ENCODE measurements at places on chromosomes 2 and 18.

DNA sequence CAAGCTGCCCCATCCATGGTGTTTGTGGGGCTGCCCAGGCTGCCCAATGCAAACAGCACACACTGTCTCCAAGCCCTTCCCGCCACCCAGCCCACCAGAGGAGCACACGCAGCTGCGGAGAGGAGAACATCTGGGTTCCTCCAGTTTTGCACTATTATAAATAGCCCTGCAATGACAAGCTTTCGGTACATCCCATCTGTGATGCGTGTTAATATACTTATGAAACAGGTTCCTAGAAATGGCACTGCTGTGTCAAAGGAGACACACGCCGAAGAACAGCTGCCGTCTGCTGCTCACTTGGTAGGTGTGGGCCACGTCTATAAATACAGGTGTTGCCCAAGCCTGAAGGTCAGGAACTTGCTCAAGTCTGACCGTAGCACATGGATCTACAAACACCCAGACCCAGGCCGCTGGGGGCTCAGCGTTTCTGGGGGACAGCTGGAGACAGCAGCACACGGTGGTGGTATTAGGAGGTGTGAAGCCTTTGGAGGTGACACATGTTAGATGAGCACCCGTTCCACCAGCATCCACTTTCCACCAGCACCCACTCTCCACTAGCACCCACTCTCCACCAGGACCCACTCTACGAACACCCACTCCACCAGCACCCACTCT is 34.3 kb downstream of the PXDN start:
- DNase-seq: no peak

GRCh38 chr2:37068686-37069085 is 15.5 kb downstream of the HEATR5B start:
- no peak for DNase-seq

- no peak for DNase-seq
Measured at GRCh38 chr2:73075477-73076373, 4.2 kb upstream of the SFXN5 start.

- peak; percentile 42 for DNase-seq
Measured at GRCh38 chr18:59249199-59249774, 24.0 kb downstream of the RAX start.

- DNase-seq: no peak
Measured at GRCh38 chr2:229098801-229099200, 172.3 kb downstream of the PID1 start.

DNA sequence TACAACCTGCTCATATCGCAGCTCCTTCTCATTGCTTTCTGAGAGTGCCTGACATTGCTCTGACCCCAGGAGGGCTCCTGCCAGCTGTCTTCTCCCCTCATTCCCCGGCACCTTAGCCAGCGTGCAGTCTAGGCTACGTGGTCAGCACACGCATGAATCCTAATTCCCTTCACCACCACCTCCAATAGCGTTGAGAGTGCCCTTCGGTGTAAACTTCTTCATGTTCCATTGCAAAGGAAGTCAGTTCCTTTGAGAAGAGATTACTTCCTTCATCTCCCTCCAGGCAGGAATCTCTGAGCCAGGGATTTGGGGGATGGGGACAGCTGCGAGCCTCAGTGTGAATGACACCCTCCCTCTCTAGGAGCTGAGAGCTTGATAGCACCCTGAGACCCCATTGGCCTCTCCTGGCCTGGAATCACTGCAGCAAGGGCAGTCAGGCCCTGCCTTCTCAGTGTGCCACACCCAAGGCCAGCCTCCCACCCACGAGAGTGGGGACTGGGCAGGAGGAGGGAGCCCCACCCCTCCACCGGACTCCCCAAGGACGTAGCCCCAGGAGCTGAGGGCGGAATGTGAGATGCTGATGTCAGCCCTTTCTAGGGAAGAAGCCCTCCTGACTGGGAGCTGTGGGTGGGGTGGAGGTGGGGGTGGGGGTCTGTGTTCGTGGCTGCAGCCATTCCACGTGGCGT is 53.4 kb downstream of the SLC66A2 start:
- DNase-seq: no peak

DNA sequence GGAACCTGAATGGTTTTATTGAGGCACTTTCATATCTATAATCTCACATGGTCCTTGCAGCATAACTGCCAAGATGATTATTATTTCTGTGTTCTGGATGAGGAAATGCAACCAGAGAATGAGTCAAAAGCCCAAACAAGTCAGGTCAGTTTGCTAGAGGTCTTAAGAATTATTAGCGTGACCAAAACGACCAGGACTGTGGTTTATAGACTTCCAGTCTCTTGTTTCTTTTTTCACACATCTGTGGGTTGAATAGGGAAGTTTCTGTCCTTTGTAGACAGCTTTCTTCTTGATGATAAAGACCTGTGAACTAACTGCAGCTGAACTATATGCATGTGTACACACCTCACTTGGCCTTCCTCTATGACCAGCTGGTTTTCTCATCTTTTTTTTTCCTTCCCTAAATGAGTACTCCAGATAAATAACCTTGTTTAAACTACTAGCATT is 13.9 kb downstream of the ADAM23 start:
- DNase-seq: no peak

- no peak for DNase-seq
Measured at GRCh38 chr2:128371648-128372345, 53.1 kb upstream of the HS6ST1 start.

- peak; percentile 78 for DNase-seq
Measured at GRCh38 chr2:237421542-237422116, 7.7 kb upstream of the COL6A3 start.

- DNase-seq: no peak
Measured at GRCh38 chr2:236576087-236576486, 6.5 kb downstream of the ACKR3 start.

DNA sequence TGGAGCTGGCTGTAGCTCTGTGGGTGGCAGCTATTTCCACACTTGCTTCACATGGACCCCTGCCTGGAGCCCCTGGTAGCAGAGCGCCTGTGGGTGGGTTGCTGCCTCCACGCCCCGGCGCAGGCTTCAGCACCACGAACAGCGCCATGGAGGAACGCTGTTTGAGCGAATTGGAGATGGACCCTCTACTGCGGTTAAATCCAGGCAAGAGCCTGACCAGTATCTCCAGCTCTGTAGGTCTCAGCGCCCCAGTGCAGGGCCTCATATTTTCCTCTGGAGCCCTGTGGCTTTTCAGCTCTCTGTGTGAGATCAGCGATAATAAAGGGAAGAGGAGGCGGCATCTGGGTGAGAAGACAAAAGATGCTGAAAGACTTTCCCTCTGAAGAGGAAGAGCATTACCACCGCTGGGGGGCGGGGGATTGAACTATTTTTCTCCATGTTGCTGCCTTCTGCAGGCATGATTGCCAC is 12.0 kb downstream of the ONECUT2 start:
- no peak for DNase-seq

GRCh38 chr2:61214171-61214570 is 52.2 kb downstream of the C2orf74 start:
- DNase-seq: no peak

DNA sequence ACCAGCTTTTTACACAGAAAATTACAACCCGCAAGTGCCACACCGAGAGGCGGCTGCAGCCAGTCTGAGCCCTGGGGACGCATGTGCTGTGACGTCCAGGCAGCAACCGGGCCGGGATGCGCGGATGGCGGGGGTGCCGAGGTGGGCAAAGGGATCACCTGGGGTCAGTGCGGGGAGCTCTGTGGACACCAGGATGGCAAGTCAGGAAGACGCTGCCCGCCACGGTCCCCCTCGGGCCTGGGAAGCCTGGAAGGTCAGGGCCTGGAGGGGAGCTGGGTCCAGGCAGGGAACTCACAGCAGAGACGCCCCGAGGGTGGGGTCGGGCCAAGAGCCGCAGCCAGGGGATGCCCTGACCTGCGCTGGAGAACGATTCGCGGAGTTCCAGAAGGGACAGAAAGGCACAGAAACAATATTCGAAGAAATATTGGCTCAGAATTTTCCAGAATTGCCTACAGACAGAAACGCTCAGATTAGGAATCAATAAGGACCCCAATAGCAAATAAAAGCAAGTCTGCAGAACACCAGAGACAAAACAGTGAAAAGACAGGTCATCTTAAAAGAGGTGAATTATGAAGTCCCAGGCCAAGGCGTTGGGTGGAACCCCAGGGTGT is 11.7 kb upstream of the KIF1A start:
- DNase-seq: no peak

DNA sequence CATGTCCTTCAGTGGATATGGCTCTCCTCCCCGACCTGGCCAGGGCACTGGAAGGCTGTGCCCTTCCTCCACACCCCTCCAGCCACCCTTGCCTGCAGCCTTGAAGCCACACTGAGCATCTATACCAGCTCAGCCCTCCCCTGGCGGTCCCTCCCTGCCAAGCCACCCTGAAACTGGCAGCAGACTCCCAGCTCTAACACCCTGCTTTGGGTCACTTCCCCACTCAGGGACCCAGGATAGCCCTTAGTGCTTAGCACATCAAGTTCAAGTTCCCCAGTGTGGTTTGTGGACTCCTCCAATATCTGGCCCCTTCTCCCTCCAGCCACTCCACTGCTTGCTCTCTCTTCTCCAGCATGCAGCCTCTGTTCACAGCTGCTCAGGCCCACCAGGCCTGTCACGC is 89.4 kb downstream of the TNS1 start:
- DNase-seq: no peak

GRCh38 chr2:150403457-150403856 is 84.0 kb downstream of the RND3 start:
- peak; percentile 5 for DNase-seq

- no peak for DNase-seq
Measured at GRCh38 chr18:78652001-78652545, 327.5 kb upstream of the SALL3 start.

DNA sequence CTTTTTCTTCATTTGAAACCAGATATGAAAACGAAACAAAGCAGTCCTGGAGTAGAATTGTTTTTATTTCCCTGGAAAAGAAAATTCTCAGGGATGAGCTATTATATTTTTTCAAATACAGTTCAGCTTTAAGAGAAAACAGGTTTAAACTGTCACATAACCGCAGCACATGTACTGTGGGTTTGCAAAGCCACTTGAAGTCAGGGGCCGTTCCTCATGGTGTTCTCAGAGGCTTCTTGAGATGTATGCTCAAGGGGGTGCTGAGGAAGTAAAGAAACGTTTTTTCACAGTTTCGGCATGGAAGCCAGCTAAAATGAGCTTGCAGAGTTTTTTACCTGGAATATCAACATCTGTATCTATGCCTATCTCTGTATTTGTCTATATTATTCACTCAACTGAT is 225.3 kb downstream of the MC4R start:
- DNase-seq: no peak

DNA sequence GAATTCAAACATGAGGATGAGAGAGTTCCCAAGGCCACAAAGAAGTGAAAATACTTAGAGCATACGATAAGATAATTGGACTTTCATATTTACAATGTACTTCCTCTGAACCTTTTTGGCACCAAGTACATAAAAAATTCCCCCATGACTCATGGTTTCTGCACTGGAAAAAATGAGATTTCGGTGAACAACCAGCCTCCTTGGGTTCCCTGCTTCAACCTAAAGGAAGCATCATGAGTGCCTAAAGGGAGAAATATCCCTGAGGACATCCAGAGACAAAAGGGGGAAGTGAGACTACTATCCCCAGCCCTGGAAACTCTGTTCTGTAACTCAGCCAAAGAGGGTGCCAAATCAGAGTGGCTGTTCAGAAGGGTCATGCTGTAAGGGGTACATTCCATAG is 562.7 kb upstream of the SLC39A10 start:
- no peak for DNase-seq

DNA sequence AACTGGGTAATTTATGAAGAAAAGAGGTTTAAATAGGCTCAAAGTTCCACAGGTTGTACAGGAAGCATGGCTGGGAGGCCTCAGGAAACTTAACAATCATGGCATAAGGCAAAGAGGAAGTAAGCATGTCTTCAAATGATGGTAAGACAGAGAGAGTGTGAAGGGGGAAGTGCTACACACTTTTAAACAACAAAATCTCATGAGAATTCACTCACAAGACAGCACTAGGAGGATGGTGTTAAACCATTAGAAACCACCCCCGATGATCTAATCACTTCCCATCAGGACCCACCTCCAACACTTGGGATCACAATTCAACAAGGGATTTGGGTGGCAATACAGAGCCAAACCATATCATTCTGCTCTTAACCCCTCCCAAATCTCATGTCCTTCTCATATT is 34.9 kb downstream of the CFAP210 start:
- no peak for DNase-seq

- no peak for DNase-seq
Measured at GRCh38 chr2:199261239-199261638, 196.5 kb downstream of the SATB2 start.

GRCh38 chr2:24210106-24210455 is 35.2 kb downstream of the FAM228A start:
- DNase-seq: no peak

- DNase-seq: no peak
Measured at GRCh38 chr2:40962026-40962425, 510.1 kb upstream of the SLC8A1 start.

DNA sequence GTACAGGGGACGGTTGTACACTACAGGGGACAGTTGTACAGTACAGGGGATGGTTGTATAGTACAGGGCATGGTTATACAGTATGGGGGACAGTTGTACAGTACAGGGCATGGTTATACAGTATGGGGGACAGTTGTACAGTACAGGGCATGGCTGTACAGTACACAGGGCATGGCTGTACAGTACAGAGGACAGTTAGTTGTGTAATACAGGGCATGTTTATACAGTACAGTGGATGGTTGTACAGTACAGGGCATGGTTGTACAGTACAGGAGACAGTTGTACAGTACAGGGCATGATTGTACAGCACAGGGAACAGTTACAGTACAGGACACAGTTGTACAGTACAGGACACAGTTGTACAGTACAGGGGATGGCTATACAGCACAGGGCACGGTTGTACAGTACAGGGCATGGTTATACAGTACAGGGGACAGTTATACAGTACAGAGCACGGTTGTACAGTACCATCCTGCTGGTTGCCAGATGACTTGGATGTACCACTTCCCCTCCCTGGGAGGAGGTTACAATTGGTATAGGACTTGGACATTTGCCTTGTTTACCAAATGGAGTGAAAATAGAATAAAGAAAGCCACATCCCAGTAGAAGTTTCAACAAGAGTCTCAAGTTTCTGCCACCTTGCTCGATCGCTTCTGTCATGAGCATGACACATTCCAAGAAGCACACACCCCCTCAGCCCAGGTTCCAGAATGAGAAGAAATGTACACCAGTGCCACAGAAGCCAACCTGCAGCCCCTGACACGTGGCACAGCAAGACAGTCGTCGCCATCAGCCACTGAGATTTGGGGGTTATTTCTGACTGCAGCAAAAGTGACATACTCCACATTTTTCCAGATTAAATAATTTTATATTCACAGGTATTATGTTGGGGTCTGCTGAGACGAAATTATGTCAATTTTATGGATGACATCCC is 16.0 kb downstream of the CYRIA start:
- peak; percentile 15 for DNase-seq

GRCh38 chr2:64243081-64244036 is 99.1 kb upstream of the PELI1 start:
- no peak for DNase-seq

Data from activated CD4-positive, alpha-beta T cell treated with anti-CD3 and anti-CD28 coated beads, Interleukin-2, amount 50 U/mL, for 16 hours (primary cell).